ENCODE measurements at places on chromosomes 1 and 21.

DNA sequence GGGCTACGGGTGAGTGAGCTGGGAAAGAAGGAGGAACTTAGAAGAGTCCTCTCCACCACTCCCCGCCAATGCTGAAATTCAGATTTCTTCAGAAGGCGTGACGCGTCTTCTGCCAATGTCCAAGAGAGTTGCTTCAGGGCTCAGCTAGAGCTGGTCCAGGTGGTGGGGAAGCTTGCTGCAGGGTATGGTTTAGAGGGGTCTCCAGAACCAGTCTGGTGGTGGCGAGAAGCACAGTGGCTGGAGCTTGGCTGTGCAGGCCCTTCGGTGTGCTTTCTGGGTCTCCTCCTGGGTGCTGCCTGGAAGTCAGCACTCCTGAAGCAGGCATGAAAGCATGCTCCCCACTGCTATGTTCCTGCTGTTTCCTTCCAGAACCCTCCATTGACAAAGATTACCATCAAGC lies 387.2 kb downstream of the PTPRU start:
- no peak for DNase-seq

GRCh38 chr1:81225789-81226602 lies 574.7 kb upstream of the ADGRL2 start:
- no peak for DNase-seq

DNA sequence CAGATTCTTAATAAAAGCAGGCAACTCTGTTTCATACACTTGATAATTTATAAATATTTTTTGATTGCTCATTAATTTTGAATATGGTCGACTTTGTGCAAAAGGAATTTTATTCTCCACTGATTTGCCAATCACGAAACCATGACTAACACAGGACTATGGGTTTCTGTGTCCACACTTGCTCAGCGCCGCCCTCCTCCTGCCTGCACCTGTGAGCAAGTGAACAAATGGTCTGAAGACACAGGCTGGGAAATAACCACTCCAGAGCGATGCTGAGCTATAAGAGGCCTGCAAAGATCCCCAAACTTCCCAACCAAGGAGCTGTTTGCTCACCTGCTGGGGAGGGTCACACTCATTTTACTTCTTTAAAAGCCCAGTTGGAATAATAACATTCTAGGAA lies 19.6 kb downstream of the ABCB10 start:
- DNase-seq = no peak

DNA sequence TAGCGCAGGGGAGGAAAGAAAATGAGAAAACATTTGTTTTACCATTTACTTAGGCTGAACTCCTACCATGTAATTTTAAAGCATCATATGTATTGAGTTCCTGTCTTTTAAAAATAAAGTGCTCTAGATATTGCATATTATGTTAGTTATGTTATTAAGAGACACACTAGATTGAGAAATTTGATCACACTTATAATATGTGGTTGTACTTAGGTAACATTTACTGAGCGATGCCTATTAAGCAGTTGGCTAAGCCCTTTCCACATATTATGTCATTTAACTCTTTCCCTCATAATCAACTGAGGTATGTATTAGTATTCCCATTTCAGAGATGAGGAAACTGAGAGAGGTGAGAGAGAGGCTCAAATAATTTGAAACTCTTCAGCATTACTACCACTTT lies 4.5 kb upstream of the LRRC8D start:
- no peak for DNase-seq

GRCh38 chr1:172470149-172470548 lies 26.3 kb upstream of the PIGC start:
- DNase-seq = no peak
